ENCODE measurements at places on chromosomes 11 and 22. TPM values are rescaled to one million over a fixed set of nuclear protein-coding genes. Genes with fewer than 3 reads are reported as not detected.
A peak's percentile ranks its signal among the peaks of the same experiment; 100 is the strongest.

MRGPRF gene
- 84.5 TPM for total RNA-seq

DNA sequence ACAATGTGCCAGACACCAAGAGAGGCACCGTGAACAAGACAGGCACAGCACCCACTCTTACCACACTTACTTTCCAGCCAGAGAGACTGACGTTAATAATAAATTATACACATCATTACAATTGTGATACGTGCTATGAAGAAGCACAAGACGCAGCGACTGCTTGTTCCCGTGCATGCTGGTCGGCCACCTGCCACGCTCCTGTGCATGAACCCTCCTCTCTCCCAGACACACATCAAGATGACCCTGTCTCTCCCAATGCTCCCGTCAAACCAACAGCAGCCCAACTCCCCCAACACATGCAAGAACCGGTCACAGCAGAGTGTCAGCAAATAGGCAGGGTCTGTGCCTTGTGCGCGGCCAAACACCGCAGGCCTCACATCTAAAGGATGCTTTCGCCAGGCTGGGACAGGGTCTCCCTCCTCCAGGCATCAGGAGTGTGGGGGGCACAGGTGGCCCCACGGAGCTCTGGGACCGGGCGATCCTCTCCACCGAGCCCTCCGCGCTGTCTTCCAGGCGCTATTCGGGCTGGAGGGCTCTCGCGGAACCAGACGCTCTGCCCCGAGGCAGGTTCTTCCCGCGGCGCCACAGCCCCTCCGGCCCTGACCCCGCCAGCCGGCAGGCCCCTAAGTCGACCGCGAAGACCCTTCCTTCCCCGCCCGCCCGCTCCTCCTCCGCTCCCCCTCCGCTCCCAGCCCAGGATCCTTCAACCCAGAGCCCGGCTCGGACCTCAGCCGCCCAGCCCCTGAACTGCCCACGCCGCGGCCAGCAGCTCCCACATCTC, 533 bp downstream of the SERGEF start:
- no peak for DNase-seq
- H3K4me1 ChIP-seq: peaks cover 14% of the 10 kb centered on the region
- peak overlapping the region; percentile 86 for H3K27ac ChIP-seq

DNA sequence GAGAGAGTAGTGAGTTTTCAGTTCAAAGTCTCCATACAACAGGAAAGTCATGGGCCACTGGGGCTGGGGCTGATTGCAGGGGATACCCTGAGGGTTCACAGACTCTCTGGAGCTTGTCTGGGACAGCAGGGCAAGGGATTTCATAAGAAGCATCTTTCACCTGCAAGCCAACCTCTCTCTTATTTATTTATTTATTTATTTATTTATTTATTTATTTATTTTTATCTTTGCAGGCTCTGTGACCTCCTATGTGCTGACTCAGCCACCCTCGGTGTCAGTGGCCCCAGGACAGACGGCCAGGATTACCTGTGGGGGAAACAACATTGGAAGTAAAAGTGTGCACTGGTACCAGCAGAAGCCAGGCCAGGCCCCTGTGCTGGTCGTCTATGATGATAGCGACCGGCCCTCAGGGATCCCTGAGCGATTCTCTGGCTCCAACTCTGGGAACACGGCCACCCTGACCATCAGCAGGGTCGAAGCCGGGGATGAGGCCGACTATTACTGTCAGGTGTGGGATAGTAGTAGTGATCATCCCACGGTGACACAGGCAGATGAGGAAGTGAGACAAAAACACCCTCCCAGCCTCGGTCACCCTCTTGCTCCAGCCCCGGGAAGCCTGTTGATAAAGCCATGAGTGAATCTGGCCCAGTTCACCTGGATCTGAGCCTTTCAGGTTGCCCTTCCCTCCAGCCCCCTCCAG, 68.4 kb downstream of the GGTLC2 start:
- H3K27ac ChIP-seq: no peak overlapping the region
- H3K4me3 ChIP-seq: no peak overlapping the region
- no peaks in the 10 kb centered on the region for H3K27me3 ChIP-seq
- H3K4me1 ChIP-seq: no peaks in the 10 kb centered on the region

DNA sequence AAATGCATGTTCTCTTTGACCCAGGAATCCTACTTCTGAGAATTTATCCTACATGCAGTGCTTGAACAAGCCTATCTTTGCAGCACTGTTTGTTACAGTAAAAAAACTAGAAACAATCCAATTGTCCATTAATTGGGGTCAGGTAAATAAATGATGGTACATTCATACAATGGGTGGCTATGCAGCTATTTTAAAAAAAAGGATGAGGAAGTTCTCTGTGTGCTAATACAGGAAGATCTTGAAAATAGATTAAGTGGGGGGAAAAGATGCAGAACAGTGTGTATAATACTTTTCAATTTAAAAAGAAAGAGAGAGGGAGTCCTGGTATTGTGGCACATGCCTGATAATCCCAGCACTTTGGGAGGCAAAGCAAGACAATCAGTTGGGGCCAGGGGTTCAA, 9.5 kb upstream of the CREB3L1 start:
- H3K27me3 ChIP-seq: no peaks in the 10 kb centered on the region
- DNase-seq: no peak
- no peaks in the 10 kb centered on the region for H3K36me3 ChIP-seq

- H3K27me3 ChIP-seq: no peaks in the 10 kb centered on the region
- H3K27ac ChIP-seq: no peak overlapping the region
- no peak overlapping the region for H3K4me3 ChIP-seq
- no peaks in the 10 kb centered on the region for H3K36me3 ChIP-seq
- H3K4me1 ChIP-seq: no peaks in the 10 kb centered on the region
Measured at GRCh38 chr11:74100735-74101134, 70.1 kb downstream of the C2CD3 start.

GRCh38 chr11:44622721-44623258, 57.3 kb downstream of the CD82 start:
- no peak overlapping the region for H3K27ac ChIP-seq
- no peak for DNase-seq
- H3K4me3 ChIP-seq: no peak overlapping the region
- peaks cover 4% of the 10 kb centered on the region for H3K4me1 ChIP-seq

DNA sequence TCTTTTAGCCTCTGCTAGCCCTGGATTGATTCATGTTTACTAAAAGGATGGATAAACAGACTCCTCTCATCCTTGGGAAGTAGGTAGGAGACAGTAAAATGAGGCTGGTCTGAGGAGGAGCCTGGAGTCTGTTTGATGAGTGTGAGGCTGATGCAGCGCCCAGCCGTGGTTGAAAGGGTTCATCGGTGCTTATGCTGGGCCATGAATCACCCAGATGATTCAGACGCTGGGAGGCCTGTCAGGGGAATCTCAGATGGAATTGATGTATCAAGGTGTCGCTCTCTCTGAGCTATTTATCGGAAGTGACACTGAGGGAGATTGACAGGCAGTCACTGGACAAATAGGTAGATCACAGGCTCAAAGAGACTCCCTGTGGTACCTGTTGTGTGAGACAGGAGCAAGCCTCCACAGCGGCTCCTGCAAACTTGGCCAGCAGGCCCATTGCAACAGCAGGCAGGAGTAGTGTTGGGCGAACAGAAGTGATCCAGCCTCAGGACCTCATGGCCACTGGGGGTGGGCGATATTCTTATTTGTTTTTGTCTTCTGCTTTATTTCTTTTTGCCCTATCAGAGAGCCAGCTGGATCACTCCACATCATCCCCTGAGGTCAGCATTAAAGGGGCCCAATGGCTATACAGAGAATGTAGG, 109.9 kb upstream of the CADM1 start:
- H3K27me3 ChIP-seq: no peaks in the 10 kb centered on the region
- no peak for DNase-seq
- H3K4me1 ChIP-seq: no peaks in the 10 kb centered on the region
- no peak overlapping the region for H3K27ac ChIP-seq
- no peaks in the 10 kb centered on the region for H3K36me3 ChIP-seq

DNA sequence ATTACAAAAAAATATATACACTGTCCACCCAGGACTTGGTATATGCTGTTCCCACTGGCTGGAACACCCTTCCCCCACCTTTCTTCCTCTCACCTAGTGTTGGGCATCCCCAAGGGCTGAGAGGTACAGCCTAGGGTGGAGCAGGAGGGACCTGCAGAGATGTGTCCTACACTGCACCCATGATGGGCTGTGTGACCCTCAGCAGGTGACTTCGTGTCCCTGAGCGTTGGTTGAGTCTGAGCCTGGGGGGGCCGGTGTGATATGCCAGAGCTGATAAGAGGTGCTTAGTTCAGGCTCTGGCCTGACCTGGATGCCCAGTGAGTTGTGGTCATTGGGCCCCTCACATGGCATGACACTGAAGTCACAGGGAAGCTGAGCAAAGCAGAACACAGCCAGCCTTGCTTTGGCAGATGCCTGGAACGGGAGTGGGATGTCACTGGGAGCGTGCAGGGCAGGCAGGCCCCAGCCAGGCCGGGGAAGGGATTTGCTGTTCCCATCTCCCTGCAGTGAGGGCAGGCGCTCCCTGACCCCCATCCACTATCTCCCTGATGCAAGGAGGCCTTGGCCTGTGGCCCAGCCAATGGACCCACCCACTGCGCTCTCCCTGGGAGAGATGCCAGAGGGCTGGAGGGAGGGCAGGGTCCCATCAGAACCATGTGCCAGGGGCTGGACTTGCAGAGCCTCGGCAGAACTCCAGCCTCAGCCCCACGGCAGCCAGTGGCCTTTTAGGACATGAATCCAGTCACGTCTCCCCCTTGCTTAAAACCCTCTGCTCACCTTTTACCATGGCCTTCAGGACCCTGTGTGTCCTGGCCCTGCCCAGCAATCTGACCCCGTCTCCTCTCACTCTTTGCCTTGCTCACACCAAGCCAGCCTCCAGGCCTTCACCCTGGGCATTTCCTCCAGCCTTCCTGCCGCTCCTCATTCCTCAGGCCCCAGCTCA, 138.9 kb downstream of the MN1 start:
- H3K36me3 ChIP-seq: no peaks in the 10 kb centered on the region
- H3K27ac ChIP-seq: no peak overlapping the region
- no peak for DNase-seq
- H3K27me3 ChIP-seq: no peaks in the 10 kb centered on the region
- peaks cover 13% of the 10 kb centered on the region for H3K4me1 ChIP-seq
- H3K4me3 ChIP-seq: no peak overlapping the region
